ENCODE measurements at places on chromosomes 13 and 19.

GRCh38 chr13:40665126-40666044 is 1.1 kb downstream of the FOXO1 start:
- peak; percentile 19 for DNase-seq

DNA sequence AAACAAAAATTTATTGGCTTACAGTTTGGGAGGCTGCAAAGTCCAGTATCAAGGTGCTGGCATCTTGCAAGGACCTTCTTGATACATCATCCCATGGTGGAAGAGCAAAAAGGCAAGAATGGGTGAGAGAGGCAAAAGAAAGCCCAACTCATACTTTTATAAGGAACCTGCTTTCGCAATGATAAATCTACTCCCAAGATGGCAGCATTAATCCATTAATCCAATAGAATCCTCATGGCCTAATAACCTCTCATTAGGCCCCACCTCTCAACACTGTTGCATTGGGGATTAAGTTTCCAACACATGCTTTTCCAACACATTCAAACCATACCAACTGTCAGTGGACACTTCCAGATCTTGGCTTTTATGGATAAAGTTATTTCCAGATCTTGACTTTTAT is 48.7 kb upstream of the ZNF507 start:
- DNase-seq: no peak

GRCh38 chr19:18975869-18976268 is 34.9 kb upstream of the HOMER3 start:
- no peak for DNase-seq

DNA sequence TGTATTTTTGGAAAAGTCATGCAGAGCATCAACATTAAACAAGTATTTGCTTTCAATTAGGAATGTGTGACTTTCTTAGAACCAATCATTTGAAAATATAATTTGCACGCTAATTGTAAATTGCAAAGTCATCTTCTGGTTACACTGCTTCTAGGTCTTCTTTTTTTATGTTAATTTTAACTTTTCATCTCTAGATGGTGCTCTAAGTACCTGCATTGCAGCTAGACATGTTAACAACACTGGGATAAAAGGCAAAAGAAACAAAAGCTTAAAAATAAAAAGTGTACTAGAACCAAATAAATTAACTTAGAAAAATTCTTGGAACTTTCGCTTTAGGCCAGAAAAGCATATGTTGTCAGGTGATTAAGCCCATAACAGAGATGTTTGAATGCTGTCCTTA is 2758.2 kb downstream of the PCDH9 start:
- peak; percentile 1 for DNase-seq

DNA sequence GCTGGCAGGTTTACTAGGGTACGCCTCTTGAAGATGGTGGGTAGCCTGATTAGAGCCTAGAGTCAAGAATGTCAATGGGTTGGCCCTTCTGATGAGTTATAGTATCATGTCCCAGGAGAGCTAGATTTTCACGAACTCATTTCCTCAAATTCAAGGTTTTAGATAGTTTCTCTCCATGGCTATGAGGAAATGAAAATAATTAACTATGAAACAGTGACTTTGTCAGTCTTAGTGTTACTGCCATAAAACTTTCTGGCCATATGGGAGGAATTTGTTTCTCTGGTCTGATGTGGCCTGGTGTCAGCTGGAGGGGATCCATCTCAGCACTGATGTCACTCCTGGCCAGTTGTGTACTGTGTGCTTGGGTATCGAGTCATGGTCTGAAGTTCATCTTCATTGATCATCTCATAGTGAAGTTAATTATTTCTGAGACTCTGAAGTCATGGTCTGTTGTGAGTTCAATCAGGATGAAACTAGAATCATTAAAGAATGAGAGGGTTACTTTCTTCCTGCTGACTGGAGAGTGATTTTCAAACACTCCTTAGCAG is 49.4 kb upstream of the TNFSF11 start:
- peak; percentile 35 for DNase-seq

DNA sequence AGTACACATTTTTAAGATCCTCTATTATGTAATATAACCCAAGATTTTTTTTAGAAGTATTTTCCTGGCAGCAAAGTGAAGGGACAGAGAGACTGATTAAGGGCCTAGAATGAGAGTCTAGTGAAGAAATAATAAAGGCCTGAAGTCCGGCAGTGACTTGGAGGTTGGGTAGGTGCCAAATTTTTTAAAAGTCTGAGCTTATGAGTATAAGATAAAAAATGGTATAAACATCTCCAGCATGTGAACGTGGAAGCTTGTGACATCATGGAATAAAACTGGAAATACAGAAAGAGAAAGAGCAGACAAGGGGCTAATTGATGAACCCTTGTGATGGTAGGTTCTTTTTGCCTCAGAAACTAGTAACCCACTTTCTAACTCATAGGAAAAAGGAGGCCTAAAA is 174.6 kb downstream of the SUCLA2 start:
- DNase-seq: peak; percentile 85

DNA sequence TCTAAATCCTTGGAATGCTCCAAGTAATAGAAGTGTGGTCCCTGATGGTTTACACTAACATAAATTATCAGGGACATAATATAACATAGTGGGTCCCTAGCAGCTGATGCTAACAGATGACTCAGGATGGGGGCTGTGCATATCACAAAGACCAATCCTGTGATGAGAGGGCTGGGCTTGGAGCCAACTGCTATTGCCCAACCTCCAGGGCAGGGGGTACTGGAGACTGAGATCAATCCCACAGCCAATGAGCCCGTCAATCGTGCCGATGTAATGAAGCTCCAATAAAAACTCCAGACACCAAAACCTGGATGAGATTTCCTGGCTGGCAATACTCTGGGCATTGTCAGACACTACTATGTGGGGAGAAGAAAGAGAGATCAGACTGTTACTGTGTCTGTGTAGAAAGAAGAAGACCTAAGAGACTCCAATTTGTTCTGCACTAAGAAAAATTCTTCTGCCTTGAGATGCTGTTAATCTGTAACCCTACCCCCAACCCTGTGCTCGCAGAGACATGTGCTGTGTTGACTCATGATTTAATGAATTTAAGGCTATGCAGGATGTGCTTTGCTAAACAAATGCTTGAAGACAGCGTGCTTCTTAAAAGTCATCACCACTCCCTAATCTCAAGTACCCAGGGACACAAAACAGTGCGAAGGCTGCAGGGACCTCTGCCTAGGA is 33.4 kb downstream of the ABCC4 start:
- peak; percentile 98 for DNase-seq

GRCh38 chr19:15425321-15425950 is 6.6 kb upstream of the AKAP8L start:
- no peak for DNase-seq

DNA sequence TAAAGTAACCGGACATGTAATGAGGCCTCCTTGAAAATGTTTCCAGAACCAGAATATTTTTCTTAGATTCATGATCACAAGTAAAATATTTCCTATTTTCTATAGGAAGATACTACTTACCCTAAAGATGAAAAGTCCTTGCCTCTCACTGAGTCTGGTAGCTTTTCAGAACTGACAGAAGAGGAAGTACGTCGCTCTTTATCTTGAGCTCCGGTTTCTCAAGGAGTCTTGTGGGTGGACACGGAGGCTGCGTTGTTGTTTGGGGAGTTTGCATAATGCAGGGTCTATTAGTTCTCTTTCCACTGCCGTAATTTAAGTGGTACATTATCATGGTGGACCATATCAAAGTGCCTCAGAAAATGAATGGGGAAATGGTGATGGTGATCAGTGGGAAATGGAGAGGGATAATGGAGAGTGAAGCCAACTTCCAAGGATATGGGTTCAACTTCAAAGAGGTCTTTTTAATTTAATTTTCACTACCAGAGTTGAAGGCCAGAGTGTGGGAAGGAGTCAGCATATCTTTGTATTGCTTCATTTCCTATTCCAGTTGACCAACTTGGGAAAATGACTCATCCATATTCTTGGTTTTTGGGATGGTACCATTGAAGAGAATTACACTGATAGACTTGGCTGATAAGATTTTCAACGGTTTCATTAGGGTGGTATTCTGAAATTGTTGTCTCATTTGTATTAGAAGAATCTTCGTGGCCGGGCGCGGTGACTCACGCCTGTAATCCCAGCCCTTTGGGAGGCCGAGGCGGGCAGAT is 23.4 kb downstream of the MBD3L2B start:
- DNase-seq: no peak

DNA sequence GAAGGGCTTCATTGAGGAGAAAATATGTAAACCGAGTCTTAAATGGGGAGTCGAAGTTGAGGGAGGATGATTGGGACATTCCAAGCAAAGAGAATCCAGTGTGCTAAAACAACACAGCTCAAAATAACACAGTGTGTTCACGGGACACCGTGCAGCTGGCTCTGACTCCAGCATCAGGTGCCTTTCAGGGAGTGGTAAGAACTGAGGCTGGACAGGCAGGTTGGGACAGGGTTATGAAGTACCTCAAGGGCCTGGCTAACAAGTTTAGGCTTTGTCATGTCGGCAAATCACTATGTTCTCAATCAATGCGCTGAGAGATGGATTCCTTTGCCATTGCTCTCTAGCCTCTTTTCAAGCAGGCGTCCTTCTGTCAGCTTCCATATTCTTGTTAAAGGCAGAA is 27.5 kb upstream of the WDFY2 start:
- DNase-seq: no peak

DNA sequence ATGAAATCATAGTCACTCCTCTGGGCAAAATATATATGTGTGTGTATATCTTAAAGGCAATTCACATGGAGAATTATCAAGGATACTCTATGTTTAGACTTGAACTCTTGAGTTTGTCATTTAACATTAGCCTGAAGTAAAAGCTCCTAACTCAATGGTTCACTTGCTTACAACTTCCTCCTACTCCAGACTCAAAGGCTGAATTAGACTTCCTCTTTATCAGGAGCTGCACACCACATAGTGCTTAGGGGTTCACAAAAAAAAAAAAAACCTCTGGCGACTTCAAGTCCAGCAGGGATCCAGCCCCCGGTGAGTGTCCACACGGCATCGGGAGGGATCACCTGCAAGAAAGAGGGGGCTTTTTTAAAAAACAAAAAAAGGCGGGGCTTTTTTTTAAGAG is 68.2 kb upstream of the LSM14A start:
- no peak for DNase-seq

GRCh38 chr13:79740991-79741390 is 260.0 kb downstream of the NDFIP2 start:
- peak; percentile 93 for DNase-seq

- peak; percentile 77 for DNase-seq
Observed at GRCh38 chr13:45149964-45150363, 29.7 kb downstream of the GTF2F2 start.

GRCh38 chr19:50328224-50328872 is 829 bp downstream of the KCNC3 start:
- no peak for DNase-seq

- no peak for DNase-seq
Observed at GRCh38 chr19:44753626-44753931, 5.1 kb downstream of the BCL3 start.

GRCh38 chr19:40533508-40533907 is 43.2 kb upstream of the SHKBP1 start:
- DNase-seq: no peak

- no peak for DNase-seq
Observed at GRCh38 chr13:98559169-98559568, 17.7 kb downstream of the STK24 start.

GRCh38 chr13:40313269-40314200 is 352.9 kb downstream of the FOXO1 start:
- no peak for DNase-seq

DNA sequence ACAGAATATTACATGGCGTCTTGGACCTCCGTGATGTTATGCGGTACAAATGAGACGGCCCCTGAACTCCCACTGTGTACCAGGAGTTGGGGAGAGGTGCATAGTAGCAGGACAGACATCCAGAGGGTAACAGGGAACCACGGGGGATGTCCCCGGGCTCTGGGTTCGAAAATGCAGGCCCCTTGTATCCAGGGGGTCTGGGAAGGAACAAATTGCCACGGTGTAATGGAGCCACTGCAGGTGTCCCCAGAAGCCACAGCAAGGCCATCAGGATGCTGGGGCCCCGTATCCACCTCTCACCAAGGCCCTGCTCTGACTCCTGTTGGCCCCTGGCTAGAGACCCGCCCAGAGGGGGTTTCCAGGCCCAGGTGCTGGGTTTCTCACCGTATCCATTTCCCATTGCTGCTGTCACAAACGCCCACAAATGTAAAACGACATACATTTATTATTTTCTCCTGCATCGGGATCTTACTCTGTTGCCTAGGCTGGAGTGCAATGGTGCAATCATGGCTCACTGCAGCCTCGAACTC is 77.8 kb downstream of the INSR start:
- DNase-seq: no peak

GRCh38 chr13:64234255-64234654 is 2818.6 kb upstream of the PCDH20 start:
- DNase-seq: peak; percentile 15

DNA sequence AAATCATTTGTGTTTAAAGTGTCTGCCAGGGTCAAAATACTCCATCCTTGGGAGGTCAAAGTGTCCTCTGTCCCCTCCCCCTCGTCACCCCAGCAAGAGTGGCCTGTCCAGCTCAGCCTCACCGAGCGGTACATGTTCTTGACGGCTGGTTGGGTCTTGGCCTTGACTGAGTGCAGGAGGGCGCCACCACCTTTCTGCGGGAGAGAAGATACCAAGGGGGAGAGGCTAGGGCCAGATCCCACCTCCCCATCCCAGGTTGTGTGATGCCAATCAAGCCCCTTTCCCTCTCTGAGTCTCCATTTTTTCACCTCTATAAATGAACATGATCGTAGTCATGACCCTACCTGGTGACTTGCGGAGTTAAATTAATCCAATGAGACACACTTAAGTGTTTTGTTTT is 6.1 kb downstream of the CRB3 start:
- no peak for DNase-seq

DNA sequence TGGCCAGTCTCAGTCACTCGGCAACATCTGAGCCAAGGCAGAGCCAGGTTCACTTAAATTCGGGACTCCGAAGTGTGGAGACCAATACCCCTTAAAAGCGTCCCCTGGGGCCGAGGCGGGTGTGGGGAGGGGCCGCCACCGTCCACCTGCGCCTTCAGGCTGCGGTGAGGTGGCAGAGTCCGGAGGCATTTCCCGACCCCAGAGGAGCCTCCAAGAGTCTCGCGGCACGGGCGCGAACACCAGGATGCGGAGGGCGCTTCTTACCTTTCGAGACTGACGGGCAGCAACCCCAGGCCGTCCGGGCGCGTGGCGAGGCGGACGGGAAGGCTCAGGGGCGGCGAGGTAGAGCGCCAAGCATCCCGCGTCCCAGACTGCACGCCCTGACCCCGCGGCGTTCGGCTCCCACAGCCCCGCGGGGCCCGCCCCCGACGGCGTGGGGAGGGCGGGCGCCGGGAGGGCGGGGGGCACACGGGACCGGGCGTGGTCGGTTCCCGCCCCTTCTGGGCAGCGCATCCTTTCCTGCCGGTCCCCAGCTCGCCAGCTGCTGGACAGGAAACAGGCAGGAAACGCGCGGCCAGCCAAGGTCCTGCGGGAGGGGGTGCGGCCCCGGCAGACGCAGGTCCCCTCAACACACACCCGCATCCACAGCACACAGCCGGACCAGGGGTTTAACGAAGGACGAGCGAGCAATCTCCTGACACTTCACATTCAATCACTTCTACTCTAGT is at the start of gene THSD1:
THSD1 (minus strand) TSS at position 406 of the 728 bp plus-strand sequence. CDS start 3,572 bp downstream, outside the sequence.
- DNase-seq: peak; percentile 40

DNA sequence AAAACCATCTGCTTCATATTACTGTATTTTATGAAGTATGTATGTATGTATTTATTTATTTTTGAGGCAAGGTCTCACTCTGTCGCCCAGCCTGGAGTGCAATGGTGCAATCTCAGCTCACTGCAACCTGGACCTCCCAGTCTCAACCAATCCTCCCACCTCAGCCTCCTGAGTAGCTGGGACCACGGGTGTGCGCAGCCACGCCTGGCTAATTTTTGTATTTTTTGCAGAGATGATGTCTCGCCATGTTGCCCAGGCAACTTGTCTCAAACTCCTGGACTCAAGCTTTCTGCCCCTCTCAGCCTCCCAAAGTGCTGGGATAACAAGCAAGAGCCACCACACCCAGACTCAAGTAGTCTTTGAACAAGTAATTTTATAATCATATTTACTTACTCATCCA is 5.5 kb downstream of the KATNAL1 start:
- peak; percentile 10 for DNase-seq
